ENCODE measurements at places on chromosomes 5 and 9. TPM values are rescaled to one million over a fixed set of nuclear protein-coding genes. Genes with fewer than 3 reads are reported as not detected.
A peak's percentile ranks its signal among the peaks of the same experiment; 100 is the strongest.

Gene FSTL4
- polyA plus RNA-seq = 0.23 TPM

Gene ITGA2
- polyA plus RNA-seq = 47.8 TPM

Gene ADAMTS19
- 0.29 TPM for polyA plus RNA-seq

Gene CARD6
- polyA plus RNA-seq = 6.4 TPM

Gene PWWP2A
- 33.9 TPM for polyA plus RNA-seq

Gene CHSY3
- 7.7 TPM for polyA plus RNA-seq

Gene GARIN3
- not detected for polyA plus RNA-seq

Gene GFI1B
- polyA plus RNA-seq = 1.1 TPM

Gene SOHLH1
- polyA plus RNA-seq = not detected

Gene NTNG2
- 0.65 TPM for polyA plus RNA-seq

Gene SH2D3C
- polyA plus RNA-seq = 38.3 TPM

Gene C5orf58
- 0.72 TPM for polyA plus RNA-seq

- no peak overlapping the region for H3K27ac ChIP-seq
- peaks cover 47% of the 10 kb centered on the region for H3K27me3 ChIP-seq
- H3K4me1 ChIP-seq = peaks cover 4% of the 10 kb centered on the region
- DNase-seq = no peak
- no peak overlapping the region for H3K4me3 ChIP-seq
Measured at GRCh38 chr5:76718381-76718832, 2.5 kb downstream of the F2R start.

GRCh38 chr5:94420885-94421284, 197.5 kb downstream of the KIAA0825 start:
- no peaks in the 10 kb centered on the region for H3K36me3 ChIP-seq
- H3K27ac ChIP-seq = peak overlapping the region; percentile 26
- peaks cover 4% of the 10 kb centered on the region for H3K4me1 ChIP-seq
- no peak for DNase-seq

DNA sequence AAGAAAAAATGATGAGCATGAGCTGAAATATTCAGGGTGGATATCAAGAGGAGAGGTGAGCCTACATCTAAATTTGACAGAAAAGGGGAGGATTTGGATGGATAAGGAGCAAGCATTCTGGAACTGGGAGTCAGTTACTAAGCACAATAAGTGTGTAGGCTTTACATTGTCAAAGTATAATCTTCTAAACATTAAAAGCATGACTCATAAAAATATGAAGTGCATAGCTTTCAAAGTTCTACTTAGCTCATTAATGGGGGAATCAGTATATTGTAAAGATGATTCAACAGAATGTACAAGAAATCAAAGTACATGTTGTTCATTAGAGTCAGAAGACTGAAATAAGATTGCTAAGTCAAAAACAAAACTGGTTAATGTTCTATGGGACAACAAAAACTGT, 248.0 kb upstream of the GAS1 start:
- no peaks in the 10 kb centered on the region for H3K4me1 ChIP-seq
- H3K27me3 ChIP-seq = no peaks in the 10 kb centered on the region
- no peak for DNase-seq
- H3K4me3 ChIP-seq = no peak overlapping the region

DNA sequence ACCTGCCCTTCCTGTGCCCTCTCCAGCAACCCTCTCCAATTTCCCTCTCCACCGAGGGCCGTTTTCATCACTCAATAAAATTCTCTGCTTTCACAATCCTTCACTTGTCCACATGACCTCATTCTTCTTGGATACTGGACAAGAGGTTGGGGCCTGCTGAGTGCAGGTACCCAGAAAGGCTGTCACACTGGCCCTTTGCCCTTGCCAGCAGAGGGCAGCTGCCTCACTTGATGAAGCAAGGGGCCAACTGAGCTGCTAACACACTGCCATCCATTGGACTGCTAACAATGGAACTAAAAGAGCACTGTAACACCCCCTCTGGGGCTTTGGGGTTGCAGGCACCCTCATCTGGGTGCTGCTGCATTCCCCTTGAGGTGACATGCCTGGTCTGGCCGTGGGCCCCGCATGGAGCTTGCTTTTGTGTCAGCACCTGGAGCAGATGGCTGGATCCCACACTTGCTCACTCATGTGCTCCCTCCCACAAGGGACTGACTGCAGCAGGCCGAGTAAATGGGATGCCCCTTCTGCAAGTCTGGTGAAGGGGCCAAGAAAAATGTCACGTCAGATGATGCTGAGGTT, 308.1 kb upstream of the ADCY2 start:
- no peak overlapping the region for H3K4me3 ChIP-seq
- no peaks in the 10 kb centered on the region for H3K36me3 ChIP-seq
- H3K27me3 ChIP-seq = no peaks in the 10 kb centered on the region
- H3K27ac ChIP-seq = no peak overlapping the region

DNA sequence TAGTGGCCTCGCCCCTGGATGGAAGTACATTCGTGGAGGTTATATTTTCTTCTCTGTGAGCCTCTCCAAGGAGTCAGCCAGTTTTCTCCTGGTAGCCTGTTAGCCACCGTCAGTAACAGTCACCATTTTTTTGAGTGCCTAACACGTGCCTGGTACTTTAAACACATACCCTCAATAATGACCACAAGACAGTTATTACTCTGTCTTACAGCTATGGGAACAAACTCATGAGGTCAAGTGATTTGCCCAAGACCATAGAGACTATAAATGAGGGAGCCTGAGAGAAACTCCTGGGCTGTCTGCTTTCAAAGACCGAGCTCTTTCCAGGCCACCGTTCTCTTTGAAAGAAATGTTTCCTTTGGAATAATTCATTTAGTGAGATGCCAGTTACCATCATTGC, 90.4 kb downstream of the PALM2AKAP2 start:
- H3K27me3 ChIP-seq = peaks cover 4% of the 10 kb centered on the region
- no peak overlapping the region for H3K4me3 ChIP-seq
- H3K4me1 ChIP-seq = no peaks in the 10 kb centered on the region
- no peak for DNase-seq

DNA sequence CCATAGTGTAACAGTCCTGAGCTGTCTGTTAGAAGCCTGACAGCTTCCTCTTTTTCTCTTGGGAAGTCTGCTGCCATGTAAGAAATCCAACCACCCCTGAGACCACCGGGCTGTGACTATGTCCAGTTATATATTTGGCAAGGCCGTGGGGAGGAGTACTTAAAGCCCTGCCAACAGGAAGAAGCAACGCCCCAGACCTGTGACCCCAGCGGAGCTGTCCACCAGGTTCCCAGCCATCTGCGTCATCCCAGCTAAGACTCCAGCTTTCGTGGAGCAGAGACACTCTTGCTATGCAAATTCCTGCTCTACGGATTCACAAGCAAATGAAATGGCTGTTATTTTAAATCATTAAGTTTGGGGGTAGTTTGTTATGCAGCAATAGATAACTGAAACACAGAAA, 417.3 kb downstream of the TLE4 start:
- no peak overlapping the region for H3K27ac ChIP-seq
- H3K4me3 ChIP-seq = no peak overlapping the region
- H3K4me1 ChIP-seq = no peaks in the 10 kb centered on the region
- no peak for DNase-seq
- H3K36me3 ChIP-seq = no peaks in the 10 kb centered on the region

- H3K4me3 ChIP-seq = no peak overlapping the region
- no peak overlapping the region for H3K27ac ChIP-seq
- no peak for DNase-seq
- no peaks in the 10 kb centered on the region for H3K27me3 ChIP-seq
- no peaks in the 10 kb centered on the region for H3K36me3 ChIP-seq
Measured at GRCh38 chr5:71887680-71888079, 168.6 kb downstream of the CARTPT start.

DNA sequence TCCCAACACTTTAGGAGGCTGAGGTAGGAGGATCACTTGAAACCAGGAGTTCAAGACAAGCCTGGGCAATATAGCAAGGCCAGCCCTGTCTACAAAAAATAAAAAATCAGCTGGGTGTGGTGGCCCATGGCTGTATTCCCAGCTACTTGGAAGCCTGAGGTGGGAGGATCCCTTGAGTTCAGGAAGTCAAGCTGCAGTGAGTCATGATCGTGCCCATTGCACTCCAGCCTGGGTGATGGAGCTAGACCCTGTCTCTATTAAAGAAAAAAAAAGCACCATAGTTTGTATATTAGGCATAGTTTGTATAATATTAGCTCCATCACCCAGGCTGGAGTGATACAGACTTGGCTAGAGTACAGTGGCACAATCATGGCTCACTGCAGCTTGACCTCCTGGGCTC, 9.6 kb upstream of the NME5 start:
- H3K4me3 ChIP-seq = no peak overlapping the region
- H3K27me3 ChIP-seq = no peaks in the 10 kb centered on the region
- DNase-seq = no peak
- no peaks in the 10 kb centered on the region for H3K4me1 ChIP-seq

GRCh38 chr9:83307066-83307724, 231.0 kb downstream of the FRMD3 start:
- H3K27me3 ChIP-seq = no peaks in the 10 kb centered on the region
- no peak overlapping the region for H3K4me3 ChIP-seq
- no peaks in the 10 kb centered on the region for H3K36me3 ChIP-seq
- no peak for DNase-seq
- H3K4me1 ChIP-seq = no peaks in the 10 kb centered on the region

DNA sequence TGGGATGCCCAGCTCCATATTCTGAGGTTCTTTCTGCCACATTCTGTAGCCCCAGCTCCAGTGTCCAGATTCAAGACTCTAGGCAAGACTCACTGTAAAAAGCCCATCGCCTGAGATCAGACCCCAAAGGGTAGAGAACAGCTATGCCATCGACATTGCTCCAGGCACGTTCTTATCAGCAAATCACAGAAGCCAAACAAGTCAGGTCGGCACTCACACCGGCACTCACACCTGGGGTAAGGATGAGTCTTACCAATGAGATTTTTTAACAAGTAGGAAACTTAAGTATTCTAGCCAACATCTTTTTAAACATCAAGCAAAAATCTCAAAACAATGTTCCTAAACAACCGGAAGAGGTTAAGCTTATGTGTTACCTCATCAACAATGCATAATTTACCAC, 2.4 kb downstream of the CDKN2AIPNL start:
- no peak overlapping the region for H3K4me3 ChIP-seq
- no peak overlapping the region for H3K27ac ChIP-seq
- peaks cover 32% of the 10 kb centered on the region for H3K4me1 ChIP-seq
- DNase-seq = no peak

GRCh38 chr9:69175486-69175885, 1.4 kb downstream of the TJP2 start:
- DNase-seq = no peak
- H3K27ac ChIP-seq = peak overlapping the region; percentile 75

GRCh38 chr9:135148386-135148785, 60.9 kb downstream of the OLFM1 start:
- H3K36me3 ChIP-seq = no peaks in the 10 kb centered on the region
- H3K4me1 ChIP-seq = no peaks in the 10 kb centered on the region
- H3K27me3 ChIP-seq = no peaks in the 10 kb centered on the region
- H3K4me3 ChIP-seq = no peak overlapping the region
- H3K27ac ChIP-seq = no peak overlapping the region
- no peak for DNase-seq

GRCh38 chr5:83363886-83364275, 107.7 kb upstream of the VCAN start:
- no peaks in the 10 kb centered on the region for H3K36me3 ChIP-seq
- H3K4me3 ChIP-seq = no peak overlapping the region
- H3K4me1 ChIP-seq = peaks cover 4% of the 10 kb centered on the region
